ENCODE measurements at places on chromosomes 7 and 10. TPM values are rescaled to one million over a fixed set of nuclear protein-coding genes. Genes with fewer than 3 reads are reported as not detected.

- no peak for DNase-seq
Observed at GRCh38 chr10:80609331-80609730, 71.6 kb downstream of the SH2D4B start.

GRCh38 chr7:123658023-123658422, 2.4 kb downstream of the LMOD2 start:
- DNase-seq = no peak

TAS2R3 gene
- total RNA-seq = 6.6 TPM

IKZF1 gene
- 108 TPM for total RNA-seq

NACAD gene
- 13.6 TPM for total RNA-seq

SFRP4 gene
- total RNA-seq = not detected

SORCS1 gene
- total RNA-seq = 2.5 TPM

PLCE1 gene
- total RNA-seq = 15.4 TPM

All from Peyer's patch (tissue), 4 donors.